Gastroesophageal sphincter (tissue), 4 donors: ENCODE measurements at places on chromosomes 2 and 18.
A peak's percentile ranks its signal among the peaks of the same experiment; 100 is the strongest.

DNA sequence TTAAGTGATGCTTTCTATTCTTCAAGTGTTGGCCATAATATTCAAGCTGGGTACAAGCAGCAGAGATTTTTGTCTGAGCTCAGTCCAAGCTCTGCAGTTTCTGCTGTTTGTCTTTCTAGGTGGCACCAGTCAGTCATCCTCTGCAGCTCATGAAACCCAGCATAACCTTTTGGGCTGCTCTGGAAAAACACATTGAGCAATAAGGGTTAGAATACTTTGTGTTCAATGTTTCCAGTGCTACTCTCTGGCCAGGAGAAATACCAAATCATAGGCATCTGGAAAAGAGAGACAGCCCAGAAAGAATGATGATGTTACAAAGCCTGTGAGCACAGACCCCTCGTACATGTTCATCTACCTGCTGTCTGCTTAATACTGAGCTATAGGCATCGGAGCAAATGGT lies 19.5 kb upstream of the WIPF1 start:
- peak; percentile 65 for ATAC-seq

GRCh38 chr2:127525691-127526131 lies 578 bp downstream of the IWS1 start:
- ATAC-seq = no peak

DNA sequence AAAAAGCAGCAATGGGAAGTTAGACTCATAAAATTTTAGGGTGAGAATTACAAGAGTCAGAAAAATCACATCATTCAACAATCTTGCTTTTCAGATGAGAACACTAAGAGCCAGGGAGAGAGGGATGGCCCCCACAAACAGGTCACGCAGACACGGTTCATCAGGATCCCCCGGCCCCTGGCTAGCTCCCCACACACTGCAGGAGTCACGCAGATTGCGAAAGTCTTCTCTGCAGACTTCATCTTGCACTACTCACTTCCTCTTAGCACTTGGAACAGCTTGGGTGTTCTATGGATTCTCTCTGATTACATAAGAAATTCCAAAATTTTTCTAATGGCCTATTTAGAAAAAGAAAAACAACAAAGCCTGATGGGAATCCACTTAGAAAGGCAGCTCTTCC lies 21.6 kb upstream of the SULT1C2 start:
- peak; percentile 52 for ATAC-seq

GRCh38 chr18:7637269-7637668 lies 70.2 kb downstream of the PTPRM start:
- no peak for ATAC-seq

GRCh38 chr2:188664416-188664815 lies 309.8 kb upstream of the COL3A1 start:
- peak; percentile 76 for ATAC-seq

GRCh38 chr2:231662028-231662810 lies 46.1 kb upstream of the PTMA start:
- ATAC-seq = peak; percentile 82

DNA sequence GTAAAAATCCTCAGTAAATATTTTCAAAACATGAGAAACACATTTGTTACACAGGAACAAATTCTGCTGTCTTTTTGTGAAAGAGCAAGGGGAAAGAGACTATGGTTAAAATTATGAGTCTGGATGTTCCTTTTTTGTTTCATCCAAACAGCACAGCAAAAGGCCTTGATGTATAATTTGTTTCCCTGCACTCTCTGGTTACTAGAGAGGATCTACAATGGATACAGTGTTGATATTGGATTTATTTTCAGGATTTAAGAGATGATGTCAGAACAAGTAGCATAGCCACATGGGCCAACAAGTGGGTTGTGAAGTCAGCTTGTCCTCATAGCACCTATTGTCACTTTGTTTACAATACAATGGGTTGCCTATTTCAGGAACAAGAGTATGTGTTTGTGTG lies 11.3 kb upstream of the ERBB4 start:
- no peak for ATAC-seq

DNA sequence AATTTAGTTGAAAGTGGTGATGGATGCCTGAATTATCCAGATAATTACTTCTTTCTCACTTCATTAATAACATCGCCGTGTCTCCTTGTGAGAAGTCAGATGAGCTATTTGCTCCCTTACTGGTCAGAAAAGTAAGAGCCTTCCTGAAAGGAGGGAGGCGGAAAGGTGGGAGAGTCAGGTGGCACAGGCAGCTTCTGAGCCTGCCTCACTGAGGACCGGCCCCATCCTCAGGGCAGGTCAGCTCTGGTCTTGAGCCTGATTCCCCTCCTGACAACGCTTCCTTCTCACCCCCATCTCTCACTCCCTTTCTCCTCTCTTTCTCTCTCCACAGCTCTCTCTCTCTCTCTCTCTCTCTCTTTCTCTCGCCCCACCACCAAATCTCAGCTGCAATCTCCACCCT lies 10.1 kb upstream of the APOB start:
- ATAC-seq = no peak

GRCh38 chr2:191329841-191330240 lies 84.6 kb downstream of the MYO1B start:
- no peak for ATAC-seq

- no peak for ATAC-seq
Observed at GRCh38 chr2:106638043-106638442, 150.9 kb downstream of the CD8B2 start.

DNA sequence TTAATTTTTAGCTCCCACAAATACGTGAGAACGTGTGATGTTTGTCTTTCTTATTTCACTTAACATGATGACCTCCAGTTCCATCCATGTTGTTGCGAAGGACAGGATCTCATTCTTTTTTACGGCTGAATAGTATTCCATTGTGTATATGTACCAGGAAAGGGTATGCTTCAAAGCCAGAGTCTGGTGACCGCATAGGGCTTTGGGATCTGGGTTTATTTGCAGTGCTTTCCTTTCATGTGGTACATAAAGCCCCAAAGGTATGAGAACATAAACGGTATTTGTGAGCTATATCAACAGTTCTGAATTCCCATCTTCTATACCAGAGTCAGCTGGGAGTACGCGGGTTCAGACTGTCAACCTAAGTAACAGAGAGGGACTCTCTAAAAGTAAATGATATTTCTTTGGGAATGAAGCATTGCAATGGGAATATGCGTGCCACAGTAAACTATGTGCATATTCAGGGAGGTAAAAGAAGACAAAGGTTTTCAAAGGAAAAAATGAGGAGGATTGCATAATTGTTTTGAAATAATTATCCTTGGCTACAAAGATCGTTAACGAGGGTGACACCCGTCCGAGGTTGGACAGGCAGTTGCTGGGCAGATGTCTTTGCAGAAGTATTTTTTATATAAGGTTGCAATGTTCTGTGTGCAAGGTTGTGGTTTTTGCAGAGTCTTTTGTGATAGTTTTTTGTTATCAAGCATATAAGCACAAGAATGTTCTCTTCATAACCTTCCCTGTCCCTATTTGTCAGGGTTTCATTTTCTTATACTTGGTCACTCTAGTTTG lies 24.4 kb downstream of the CRYGD start:
- ATAC-seq = no peak

DNA sequence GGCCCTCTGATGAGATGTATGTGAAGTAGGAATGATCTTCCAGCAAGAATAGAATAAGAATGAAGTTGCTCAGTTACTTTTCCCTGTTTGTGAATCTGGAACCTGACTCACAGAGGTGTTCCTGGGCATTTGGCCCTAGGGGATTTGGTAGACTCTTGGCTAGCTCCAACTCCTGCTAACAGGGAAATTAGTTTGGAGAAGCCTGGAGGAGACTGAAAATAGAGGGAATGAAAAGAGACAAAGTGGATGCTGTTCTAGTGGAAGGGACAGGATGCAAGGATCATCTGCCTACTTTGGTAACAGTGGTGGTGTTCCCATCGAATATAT lies 19.6 kb downstream of the TMEM17 start:
- no peak for ATAC-seq

DNA sequence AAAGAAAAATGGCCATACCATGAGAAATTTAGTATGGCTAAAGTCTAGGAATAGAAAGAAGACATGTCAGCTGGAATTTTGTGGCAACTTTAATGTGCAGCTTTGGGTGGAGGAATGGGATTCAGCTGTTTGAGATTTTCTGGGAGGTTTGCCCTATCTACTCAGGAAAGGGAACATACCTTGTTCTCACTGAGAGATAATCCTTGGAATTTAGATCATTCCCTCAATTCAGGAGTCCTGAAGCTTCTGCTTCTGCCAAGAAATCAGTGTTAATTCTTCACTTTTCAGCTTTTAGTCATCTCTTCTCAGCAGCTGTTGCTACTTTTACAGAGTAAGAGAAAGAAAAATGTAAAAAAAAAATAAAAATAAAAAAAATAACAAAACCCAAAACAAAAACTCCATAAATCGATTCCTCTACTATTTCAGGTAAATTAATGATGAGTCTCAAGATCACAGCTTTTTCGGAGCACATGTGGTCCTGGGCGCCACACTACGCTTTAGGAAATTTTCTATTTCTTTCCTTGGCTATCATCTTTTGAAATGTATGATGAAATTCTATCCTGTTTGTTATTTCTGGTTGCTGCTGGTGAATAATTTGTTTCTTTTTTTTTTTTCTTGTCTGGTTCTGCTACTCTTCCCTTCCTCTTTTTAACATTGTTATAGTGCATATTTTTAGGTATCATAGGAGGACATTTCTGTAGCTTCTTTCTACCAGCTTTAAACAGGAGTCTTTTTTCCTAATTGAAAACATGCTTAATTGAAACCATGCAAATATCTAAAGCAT lies 18.9 kb upstream of the BAZ2B start:
- no peak for ATAC-seq

- ATAC-seq = no peak
Observed at GRCh38 chr2:26696351-26696816, 3.9 kb downstream of the KCNK3 start.

GRCh38 chr2:13089971-13090370 lies 373.2 kb downstream of the TRIB2 start:
- no peak for ATAC-seq

DNA sequence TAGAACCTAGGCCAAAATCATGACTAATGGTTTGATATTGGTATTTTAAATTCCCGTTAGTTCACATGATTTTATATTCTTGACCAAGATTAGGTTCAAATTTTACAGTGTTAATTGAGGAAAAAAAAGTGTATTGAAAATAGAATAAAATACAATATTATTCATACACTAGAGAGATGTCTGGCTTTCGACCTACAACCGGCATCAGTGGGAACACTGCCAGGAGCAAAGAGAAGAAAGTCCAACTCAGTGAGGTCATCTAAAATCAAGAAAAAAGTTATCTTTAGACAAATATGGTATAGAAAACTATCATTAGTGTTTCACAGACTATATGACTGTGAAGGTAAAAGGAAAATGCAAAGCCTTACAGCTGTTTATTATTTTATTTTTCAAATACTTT lies 81.5 kb downstream of the PIGN start:
- no peak for ATAC-seq

GRCh38 chr2:12486205-12487118 lies 230.3 kb upstream of the TRIB2 start:
- no peak for ATAC-seq

GRCh38 chr2:64853894-64854293 lies 135.3 kb upstream of the SLC1A4 start:
- no peak for ATAC-seq

DNA sequence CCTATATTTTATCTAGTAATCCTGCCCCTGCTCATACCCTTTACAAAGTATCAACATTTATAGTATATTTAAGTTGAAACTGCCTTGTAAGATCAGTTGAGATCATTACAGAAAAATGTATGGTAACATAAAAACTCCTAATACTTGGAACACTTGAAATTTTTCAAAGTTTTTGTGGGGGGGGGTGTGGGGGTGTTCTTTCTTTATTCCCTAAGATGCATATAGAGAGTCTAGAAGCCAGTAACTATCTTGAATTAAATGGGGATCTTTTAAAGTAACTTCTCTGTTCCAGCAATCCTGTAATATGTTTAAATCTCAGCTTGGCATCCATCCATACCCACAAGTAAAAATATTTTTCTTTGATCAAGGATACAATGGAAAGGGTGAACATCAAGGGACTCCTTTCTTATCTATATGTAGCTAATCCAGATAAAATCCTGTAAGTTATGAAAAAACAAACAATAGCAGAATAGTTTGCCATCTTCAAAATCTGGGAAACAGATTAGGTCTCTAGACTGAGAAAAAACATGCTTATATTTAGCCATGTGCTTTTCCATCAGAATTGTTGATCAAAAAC lies 455.3 kb downstream of the MEIS1 start:
- no peak for ATAC-seq

- no peak for ATAC-seq
Observed at GRCh38 chr18:11989966-11990380, 8.7 kb downstream of the IMPA2 start.

DNA sequence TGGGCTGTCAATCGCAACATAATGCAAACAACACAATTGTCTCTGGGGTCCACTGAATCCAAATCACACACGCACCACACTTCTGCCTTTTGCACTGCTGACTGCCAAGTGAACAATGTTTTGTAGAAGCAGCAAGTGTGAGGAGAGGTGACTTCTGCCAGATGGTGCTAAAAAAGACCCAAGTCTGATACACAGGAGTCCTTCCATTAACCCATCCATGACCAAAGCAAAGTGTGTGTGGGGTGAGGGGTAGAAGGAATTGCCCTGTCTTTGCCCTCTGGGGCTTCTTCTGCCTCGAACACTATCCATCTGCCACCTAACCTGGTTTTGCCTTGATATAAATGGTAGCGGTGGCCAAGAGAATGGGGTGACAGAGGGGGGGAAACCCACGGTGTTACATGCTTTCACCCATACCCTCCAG lies 50.0 kb downstream of the C2orf42 start:
- ATAC-seq = no peak

- ATAC-seq = no peak
Observed at GRCh38 chr2:114192362-114192761, 250.1 kb upstream of the DPP10 start.

GRCh38 chr2:5060956-5061355 lies 631.2 kb upstream of the SOX11 start:
- ATAC-seq = no peak

- no peak for ATAC-seq
Observed at GRCh38 chr2:132538331-132538855, 121.8 kb downstream of the GPR39 start.

DNA sequence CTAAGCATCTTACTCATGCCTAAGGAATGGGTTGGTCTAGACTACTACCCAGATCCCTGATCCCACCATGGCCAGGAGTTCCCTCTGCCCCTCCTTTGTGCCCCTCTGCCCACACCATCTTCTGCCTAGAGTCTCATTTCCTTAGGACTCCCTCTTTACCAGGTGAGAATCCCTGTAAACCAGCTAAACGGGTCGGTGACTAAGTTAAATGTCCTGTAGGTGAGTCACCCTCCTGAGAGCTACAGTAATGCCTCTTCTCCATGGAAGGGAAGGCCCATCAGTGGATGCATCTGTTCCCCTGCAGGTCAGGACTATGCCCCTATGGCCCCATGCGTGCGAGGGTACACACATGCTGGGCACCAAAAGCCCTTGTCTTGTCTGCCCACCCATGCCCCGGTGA lies 25.4 kb downstream of the PTGR3 start:
- ATAC-seq = no peak

- ATAC-seq = no peak
Observed at GRCh38 chr18:38460657-38461056, 895.1 kb upstream of the CELF4 start.

- ATAC-seq = no peak
Observed at GRCh38 chr2:156647377-156648010, 211.3 kb downstream of the GPD2 start.

- ATAC-seq = no peak
Observed at GRCh38 chr2:138522556-138522955, 21.0 kb downstream of the SPOPL start.

- no peak for ATAC-seq
Observed at GRCh38 chr18:13559754-13560153, 166.6 kb downstream of the FAM210A start.
